ENCODE measurements at places on chromosomes 7 and 10.

DNA sequence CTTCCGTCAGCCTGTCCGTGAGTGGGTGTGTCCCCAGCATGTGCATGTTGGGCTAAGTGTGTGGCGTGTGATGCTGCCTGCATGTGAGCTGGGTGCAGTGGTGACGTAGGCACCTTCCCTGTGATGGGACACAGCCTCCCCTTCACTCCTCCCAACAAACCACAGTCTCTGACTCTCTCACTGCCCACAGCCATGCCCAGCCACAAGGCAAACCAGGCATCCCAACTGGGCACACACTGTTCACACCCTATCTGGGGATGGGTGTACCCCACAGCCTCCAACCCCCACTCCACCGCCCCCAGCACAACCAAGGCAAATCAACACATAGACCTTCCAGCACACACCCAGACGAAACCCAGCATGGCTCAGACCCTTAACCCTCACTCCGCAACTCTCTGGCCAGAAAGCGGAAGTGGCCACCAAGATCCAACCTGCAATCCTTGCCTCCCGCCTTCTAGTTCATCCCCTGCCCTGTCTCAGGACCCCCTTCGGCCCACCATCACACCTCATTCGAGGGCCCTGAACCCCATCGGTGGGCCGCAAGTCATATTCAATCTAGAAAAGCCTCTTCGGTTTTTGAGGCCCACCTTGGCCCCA, 10.4 kb downstream of the PSD start:
- no peak for DNase-seq

- DNase-seq = no peak
These were observed 24.8 kb downstream of the CCSER2 start for GRCh38 chr10:84353052-84353803.

- DNase-seq = no peak
These were observed 130.0 kb downstream of the THSD7A start for GRCh38 chr7:11701829-11702560.

DNA sequence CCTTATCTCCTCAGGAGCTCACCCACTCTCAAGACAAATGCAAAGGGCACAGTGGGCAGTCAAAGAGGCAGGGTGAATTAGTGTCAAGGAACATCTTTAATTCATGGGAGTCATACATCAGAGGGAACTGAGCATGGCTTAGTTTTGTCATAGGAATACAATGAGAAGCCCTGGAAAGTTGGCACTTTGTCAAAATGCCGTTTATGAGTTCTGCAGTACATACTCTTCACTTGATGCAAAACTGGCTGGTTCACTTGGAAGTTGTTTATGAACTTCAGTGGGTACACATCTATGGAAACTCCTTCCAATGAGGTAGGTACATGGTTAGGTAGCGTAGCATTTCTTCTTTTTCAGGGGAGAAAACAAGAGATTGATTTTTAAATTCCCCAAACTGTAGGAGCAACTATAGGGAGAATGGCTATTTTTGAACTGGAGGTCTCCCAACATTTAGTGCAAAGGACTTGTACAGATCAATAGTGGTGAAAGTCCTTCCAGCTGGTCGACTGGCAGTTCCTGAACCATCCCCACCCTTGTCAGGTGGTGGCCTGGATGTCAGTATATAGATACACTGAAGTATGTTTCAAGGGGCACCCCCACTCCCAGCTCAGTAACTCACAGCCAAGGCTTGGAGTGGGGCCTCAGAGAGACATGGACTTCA, 580.5 kb downstream of the REEP3 start:
- no peak for DNase-seq

DNA sequence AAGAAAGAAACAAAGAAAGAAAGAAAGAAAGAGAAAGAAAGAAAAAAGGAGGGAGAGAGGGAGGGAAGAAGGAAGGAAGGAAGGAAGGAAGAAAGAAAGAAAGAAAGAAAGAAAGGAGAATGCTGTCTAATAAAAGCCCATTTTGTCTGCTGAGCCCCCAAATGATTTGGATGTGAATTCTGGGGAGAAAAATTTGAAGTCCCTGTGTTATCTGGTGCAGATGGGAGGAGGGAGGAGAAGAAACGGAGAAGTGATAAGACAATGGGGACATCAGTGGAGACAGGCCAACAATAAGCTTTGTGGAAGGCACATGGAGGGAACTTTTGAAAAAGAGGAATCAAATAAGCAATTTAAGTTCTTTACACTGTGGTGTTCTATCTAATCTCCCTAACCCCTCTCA, 24.6 kb upstream of the TMEM273 start:
- DNase-seq = no peak

DNA sequence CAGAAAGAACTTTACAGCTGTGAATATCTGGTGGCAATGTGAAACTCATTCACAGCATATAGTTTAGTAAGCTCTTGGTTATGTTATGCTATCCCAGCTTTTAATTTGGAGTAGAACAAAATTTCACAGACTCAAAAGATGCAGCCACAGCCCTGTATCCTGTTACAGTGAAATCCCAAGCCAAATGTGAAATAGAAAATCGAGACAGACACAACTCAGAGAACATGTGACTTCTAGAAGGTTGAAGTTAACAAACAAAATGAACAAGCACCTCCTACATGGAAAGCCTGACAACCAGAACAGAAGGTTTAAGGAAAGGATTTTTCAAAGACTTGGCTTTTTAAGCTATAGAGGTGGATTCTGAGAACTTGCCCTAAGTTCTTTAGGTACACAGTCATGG, 39.6 kb downstream of the JAZF1 start:
- no peak for DNase-seq

DNA sequence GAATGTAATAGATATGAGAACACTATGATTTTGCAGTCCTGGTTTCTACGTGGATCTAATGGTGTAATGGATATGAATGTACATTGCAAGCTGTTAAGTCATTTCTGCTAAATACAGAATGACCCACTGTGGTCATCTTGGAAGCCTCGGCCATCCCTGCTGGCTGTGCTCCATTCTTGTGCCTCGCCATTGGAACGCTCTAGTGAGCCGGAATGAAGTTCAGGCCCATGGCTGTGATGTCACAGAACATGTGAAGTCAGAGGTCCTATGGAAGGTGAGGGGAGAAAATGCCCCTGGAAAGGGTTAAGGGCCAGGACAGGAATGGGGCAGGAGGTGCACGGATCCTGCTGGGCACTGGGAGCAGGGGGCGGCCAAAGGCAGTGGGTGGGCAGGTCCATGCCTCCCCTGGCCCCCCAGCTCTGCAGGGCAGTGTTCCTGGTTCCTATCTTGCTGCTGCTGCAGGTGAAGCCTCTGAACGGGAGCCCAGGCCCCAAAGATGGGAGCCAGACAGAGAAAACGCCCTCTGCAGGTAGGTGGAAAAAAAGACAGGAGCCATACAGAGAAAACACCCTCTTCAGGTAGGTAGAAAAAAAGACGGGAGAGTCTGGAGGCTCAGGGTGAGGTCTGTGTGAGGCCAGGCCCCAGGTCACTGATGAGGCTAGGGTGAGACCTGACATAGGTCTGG, at the start of gene LLCFC1:
Gene LLCFC1 (plus strand): TSS at position 259 of the 685 bp plus-strand sequence. CDS start 138 bp downstream, at position 397.
- no peak for DNase-seq

Measured in anterior cingulate cortex (tissue), 58 donors.